ENCODE measurements at places on chromosomes 6 and 20.

- no peak for DNase-seq
Observed at GRCh38 chr6:14425805-14426204, 308.2 kb downstream of the CD83 start.

DNA sequence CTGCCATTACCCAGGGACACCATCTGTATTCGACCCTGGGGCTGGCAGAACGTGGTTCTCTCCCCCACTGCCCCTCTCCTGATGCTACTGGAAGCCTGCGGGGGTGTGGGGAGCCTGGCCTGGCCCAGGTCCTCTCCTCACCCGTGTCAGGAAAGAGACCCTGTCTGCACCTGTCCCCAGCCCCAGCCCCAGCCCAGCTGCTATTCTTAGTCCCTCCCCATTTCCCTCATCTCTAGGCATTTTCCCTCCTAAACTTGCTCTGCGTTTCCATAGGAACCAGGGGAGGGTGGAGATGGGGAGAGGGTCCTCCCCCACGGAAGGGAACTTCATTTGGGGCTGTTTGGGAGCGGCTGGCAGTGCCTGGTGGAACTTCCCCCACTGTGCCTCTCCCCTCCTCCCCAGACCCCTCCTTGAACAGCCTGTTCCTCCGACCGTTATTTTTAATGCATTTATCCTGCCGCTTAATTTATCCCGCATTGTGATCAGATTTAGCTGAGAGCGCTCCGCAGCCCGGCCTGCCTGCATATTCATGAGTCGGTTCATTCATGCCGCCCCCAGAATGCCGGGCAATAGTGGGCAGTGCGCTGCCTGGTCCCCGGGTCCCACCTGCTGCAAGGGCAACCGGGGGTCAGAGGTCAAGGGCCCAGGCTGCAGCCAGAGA, 31.8 kb upstream of the DLGAP4 start:
- DNase-seq, result no peak

- no peak for DNase-seq
Observed at GRCh38 chr6:125220712-125221111, 67.1 kb downstream of the TPD52L1 start.

DNA sequence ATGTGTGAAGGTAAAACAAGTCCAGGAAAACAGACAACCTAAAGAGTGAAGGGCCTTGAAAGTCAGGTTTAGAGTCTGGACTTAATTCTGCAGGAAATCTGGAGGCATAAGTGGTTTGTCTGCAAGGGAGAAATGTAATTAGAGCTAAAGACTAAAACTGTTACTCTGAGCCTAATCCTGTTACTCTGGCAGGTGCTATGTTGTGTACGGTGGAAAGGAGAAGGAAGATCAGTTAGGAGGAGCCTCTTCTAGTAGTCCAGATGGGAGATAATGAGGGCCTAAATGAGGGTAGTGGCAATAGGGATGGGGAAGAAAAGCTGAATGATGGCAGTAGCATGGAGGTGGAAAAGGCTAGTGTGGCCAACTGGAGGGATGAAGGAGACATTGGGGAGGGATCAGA, 118.5 kb downstream of the PDSS2 start:
- no peak for DNase-seq

DNA sequence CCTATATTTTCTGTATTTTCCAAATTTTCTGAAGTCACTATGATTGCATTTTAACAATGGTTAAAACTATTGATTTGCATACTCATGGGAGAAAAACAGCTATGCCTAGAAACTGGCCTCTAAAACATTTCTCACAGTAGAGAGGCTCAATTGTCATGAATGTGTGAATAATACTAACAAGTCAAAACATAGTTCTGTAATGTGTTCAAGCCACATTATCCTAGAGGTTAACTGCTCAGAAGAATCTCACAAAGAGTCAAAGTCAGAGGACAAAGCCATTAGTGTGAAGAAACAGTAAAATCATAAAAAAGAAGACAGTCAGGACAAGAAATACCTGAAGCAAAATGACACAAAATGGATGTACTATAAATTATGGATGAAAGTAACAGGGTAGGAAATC, 12.5 kb upstream of the ALDH8A1 start:
- DNase-seq, result no peak

DNA sequence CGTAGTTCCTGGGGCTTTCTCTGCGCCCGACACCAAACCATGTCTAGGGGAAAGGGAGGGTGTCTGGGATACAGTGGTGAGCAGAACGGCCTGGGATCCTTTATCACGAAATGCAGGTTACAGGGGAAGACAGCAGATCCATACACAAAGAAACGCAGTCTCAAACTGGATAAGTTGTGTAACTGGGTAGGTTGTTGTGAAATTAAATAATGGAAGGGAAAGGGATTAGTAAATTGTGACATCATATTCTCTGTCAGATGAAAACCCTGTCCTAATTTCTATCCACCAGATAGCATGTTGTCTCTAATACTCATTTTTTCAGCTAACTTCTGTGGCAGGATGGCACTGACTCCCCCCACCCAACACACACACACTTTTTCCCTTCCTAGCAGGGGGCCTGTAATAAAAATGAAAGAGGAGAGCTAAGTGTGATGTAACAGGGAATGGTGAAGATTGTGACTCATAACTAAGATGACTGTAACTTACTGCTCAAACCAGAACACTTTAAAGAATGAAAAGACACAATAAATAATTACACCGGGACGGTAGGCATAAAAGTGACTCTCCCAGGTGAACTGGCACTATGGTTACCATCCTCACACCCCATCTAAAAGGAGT, 769 bp upstream of the TRPC4AP start:
- peak; percentile 57 for DNase-seq

- no peak for DNase-seq
Observed at GRCh38 chr20:3842348-3842930, 4.2 kb upstream of the MAVS start.

DNA sequence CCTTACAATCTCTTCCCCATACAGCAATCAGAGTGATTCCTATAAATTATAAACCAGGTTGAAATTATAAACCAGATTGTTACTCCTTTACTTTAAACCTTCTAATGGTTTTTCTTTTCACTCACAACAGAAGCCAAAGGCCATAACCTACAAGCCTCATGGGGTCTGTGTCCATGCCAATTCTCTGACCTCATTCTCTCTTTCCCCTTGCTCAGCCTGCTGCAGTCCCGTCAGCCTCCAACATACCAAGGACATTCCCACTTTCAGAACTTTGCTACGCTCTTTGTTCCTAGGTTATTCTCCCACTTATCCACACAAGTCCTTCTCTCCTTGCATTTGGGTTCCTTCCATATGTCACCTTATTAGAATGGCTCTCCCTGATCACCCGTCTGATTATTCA, 277.9 kb upstream of the TCF21 start:
- no peak for DNase-seq

DNA sequence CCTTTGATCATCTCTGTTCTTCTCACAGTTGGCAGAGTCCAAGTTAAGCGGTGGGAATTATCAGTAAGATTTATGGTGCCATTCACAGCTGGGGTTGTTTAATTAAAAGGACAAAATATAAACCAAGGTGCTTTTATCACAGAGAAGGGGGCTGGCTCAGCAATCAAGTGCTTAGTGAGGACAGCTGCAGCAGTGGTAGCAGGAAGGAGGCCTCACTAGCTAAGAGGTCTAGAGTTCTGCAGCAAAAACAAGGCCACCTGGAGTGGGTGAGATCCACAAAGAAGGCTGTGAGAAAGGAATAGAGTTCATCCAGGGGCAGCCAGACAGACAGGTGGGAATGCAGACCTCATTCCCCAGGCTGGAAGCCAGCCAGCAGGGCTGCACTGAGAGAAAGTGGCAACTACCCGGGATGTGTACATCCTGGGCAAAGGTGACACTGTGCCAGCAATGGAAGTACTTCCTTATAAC, 37.1 kb downstream of the PIGU start:
- DNase-seq, result no peak

DNA sequence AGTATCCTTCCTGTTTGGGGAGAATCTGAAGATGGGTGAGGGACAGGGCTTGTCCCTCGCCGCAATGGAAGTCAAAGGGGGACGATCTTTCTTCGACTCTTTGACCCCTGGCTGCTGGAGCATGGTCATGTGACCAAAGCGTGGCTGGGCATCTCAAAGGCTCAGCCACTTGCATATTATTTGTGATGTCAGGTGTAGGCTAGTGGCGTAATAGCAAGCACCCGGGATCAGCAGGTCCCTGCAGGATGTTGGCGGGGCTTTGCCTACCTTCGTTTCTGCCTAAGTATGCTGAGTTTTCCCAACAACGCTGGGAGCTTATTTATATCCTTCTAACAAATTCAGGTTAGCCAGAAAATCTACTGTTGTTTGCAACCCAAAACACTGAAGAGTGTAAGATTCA, 50.3 kb upstream of the IL20RA start:
- no peak for DNase-seq

DNA sequence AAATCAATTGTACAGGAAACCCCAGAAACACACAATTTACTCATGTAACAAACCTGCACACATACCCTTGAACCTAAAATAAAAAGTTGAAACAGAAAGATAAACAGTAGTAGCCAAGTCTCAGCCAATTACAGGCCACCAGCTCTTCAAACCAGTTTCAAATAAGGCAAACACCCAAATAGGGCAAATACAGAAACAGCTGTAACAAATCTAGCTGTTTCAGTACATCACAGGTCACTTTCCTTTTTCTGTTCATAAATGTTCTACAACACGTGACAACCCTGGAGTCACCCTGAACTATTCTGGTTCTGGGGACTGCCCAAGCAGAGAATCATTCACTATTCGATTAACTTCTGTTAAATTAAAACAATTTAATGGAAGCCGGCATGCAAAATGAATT, 329.0 kb downstream of the GJA1 start:
- no peak for DNase-seq

- peak; percentile 33 for DNase-seq
Observed at GRCh38 chr20:13277663-13278295, 56.7 kb downstream of the ISM1 start.

- no peak for DNase-seq
Observed at GRCh38 chr6:118146584-118146983, 239.5 kb downstream of the SLC35F1 start.

DNA sequence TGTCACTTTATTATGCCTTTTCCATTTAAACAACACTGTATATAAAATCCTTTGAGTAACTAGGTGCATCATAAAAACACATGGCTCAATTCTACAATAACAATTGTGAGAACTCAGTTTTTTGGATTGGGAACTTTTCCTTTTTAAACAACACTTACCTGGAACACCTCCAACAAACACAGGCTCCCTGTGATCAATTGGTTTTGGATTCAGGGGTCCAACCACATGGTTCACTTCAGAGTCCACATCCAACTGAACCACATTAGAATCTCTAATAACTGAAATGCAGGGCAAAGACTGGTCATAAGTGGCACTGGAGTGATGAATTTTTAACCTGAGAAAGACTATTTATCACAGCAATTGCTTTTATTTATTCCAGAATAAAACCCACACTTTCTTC, 26.5 kb downstream of the FAM229B start:
- no peak for DNase-seq

- no peak for DNase-seq
Observed at GRCh38 chr20:20456741-20457140, 88.8 kb downstream of the INSM1 start.

DNA sequence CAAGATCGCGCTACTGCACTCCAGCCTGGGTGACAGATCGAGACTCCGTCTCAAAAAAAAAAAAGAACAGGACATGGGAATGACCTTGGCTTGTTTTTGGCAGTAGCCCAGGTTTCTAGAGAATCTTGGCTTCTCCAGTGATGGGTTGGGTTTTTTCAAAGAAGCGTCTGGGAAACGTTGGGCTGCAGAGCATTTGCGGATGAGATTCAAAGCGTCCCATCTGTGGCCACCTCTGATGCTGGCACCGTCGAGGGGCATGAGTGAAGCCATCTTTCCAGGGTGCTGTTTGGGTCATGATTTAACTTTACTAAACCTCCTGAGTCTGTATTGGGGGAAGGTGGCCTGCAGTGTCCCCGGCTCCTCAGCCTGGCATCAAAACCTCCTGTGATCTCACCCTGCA, 43.2 kb upstream of the SRF start:
- no peak for DNase-seq

- peak; percentile 35 for DNase-seq
Observed at GRCh38 chr6:132464538-132465256, 48.2 kb downstream of the STX7 start.

- peak; percentile 55 for DNase-seq
Observed at GRCh38 chr20:48635791-48636267, 192.0 kb downstream of the PREX1 start.

DNA sequence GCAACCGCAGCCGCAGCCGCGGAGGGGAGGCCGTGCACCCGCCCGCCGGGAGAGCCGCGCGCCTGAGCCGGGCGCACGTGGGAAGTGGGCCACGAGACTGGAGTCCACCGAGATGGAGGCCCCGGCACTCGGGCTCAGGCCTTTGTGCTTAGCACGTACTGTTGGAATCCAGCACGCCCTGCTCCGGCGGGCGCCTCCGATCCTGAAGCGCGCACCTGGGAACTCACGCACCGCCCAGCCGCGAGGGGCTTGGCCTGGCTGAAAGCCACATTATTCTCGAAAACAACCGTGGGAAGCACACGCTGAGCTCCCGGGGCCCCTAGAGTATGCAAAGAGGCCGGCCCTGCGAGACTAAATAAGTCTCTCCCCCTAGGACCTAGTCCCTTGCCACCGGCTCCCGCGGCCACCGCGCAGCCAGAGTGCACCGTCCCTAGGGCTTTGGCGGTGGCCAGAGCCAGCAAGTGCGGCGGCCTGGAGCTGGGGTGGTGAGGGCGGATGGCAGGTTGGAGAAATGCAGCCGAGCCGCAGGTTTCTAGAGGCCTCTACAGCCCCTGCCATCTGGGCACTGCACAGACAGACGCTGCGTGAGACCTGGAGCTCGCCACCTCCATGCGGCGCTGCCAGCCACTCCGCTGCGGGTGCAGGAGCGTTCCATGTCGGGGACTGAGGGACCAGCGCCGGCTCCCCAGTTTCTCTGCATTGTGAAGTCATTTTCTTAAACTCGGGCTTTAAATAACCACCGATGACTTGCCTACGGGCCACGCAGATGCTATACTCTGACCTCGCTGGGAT, 42.0 kb upstream of the LY86 start:
- DNase-seq, result no peak

DNA sequence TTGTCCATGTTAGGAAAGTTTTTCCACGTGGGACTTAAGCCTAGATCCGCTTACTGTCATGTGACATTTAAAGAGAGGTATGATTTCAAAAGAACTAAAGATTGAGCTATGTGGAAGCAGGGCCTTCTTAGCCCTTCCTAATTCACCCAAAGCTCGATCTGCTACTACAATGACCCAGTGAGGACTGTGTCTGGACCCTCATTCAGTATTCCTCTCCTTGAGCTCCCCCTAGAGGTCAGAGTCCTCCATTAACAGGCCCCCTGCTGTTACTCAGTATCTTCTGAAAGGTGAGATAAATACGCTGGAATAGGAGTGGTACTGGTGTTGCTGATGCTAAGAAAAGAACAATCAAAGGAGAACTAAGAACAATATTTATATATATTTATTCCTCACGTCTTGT, 414.0 kb downstream of the GJA1 start:
- peak; percentile 43 for DNase-seq

Measured in HS-5 (cell line).